ENCODE measurements at places on chromosomes 12 and 14.

DNA sequence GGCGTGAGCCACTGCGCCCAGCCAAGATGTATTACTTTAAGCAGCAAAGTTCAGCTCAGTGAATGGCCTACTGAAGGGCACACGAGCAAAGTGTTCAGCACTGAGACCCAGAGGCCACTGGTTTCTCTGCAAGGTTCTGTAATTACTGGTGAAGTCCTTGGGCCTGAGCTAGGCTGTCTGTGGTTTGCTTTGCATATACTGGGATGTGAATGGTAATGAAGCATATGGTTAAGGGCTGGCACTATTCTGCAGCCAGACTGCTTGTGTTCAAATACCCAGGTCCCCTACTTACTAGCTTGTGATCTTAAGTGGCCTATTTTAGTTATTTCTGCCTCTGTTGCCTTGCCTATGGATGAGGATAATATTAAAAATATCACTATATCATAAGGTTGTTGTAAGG is 72.0 kb downstream of the LLPH start:
- no peak for DNase-seq

DNA sequence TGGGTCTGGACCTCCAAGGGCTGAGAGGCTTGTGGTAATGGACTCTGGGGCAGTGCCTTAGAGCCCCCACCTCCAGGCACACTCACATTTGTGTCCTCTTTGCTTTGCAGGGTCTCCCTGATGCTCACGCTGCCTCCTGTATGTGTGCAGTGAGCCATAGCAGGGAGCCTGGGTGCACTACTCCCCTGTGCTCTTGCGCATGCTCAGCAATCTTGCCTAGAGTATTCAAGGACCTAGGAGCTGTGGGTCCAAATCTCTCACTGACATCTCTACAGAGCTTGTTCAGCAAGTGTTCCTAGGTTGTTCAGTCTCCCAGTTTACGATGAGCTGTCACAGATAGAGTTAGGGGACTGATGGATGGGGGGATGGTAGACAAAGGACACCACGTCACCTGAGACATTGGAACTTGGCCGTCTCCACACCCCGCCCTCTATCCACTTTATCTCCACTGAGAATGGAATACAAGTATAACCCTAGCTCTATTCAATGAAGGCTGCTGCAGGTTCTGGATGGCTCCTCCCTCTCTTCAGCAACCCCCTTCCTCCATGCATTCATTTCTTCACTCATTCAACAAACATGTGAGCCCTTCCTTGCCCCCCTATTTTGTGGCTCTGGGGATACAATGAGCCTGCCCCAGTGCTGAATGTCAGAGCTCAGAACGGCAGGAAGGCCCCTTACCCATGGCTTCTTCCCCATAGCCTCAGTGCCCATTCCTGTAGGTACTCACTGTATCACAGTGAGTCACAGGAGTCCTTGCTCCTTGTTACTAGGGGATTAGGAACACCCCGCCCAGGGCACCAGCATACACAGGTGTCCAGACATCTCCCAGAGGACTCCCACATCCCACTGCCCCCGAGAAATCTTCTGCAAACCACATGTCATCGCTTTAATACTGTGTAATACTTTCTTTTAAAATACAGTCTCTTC is 31.2 kb downstream of the FIGNL2 start:
- DNase-seq = no peak

- DNase-seq = no peak
Observed at GRCh38 chr14:36430169-36430568, 89.9 kb downstream of the NKX2-1 start.

DNA sequence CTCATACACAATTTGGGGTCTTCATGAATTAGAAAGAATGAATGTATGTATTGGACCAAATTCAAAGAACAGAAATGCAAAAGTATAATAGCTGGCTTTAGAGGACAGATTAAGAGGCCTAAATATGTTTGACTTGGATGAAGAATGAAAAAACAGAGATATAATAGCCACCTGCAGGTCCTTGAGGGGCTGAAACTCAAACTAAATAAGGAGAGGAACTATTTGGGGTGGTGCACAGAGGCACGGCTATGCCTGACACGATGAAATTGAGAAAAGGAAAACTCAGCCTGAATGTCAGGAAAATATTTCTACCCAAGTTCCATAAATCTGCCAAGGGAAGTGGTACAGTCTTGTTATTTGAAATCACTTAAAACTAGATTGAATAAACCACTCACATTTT is 222.9 kb upstream of the DDHD1 start:
- DNase-seq = no peak

GRCh38 chr14:25400607-25401206 is 350.8 kb upstream of the STXBP6 start:
- no peak for DNase-seq

DNA sequence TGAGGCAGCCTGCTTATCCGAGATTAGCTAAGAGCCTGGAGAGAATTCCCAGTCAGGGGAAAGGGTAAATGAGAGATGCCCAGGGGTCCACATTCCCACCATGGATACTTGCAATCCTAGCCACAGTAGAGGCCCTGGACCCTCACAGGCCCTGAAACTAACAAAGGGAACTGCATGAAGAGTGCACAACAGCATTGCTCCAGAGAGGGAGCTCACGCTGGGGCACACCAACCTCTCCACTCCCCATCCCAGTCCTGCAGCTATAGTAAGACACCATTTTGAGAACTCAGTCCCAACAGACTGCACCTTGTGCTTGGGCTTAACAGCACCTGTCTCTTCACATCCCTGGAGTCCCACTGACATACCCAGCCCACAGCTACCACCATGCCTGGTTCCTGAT is 30.5 kb downstream of the CEP83 start:
- no peak for DNase-seq

Measured in activated T-helper 1 cell treated with Interleukin-2 at 50 U/mL for 16 hours (primary cell).